ENCODE measurements at places on chromosomes 1 and 21.

DNA sequence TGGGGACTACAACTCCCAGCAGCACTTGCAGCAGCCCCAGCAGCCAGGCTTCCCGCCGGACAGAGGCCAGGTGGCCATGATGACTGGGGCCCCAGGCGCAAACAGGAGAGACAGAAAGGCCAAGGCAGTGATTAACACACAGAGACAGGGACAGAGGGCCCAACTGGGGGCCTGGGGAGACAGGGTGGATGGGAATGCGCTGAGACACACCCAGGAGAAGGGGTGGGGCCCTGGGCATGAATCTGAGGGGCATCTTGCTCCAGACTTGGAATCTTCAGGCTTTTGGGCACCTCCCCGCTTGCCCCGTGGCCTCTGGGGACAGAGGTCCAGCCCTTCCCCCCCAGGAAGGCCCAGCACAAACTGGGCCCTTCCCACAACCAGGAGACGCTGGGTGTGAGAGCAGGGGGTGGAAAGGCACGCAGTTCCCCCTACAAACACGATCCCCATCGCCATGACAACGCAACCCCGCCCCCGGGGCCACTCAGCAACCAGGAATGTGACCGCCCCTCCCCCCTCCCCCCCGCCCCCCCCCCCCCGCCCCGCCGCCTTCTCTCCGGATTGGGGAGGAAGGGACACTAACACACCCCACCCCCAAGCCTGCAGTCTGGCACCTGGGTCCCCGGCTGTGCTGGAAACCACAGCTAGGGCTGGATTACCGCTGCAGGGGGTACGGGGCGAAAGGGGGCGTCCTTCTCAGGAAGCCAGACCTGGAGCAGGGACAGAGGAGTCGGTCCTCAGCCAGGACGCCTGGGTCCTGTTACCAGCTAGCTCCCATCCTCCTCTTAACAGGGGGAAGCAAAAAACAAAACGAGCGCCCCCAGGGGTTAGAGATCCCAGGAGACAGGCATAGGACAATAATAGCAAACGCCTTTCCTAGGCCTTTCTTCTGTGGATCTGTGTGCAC is 4.5 kb downstream of the HDGF start:
- DNase-seq = peak; percentile 99

GRCh38 chr1:30572192-30572591 is 151.2 kb downstream of the MATN1 start:
- DNase-seq = no peak

DNA sequence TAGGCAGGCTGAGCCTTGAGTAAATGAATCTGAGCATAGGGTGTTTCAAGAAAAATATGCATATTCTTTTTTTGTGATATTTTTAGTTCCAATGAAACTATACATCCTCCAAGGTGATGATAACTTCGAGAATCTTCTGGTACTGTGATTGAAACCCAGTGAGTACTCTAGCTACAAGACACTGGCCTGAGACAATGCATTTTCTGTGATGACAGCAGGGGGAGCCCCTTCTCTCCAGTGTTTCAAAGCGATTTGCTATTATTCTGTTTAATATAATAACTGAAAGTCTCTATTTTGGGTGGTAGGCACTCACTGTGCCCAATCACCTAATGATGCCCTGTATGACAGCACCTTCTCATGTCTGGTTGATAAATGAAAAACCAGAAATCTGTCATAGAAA is 12.1 kb downstream of the IRF2BP2 start:
- no peak for DNase-seq

DNA sequence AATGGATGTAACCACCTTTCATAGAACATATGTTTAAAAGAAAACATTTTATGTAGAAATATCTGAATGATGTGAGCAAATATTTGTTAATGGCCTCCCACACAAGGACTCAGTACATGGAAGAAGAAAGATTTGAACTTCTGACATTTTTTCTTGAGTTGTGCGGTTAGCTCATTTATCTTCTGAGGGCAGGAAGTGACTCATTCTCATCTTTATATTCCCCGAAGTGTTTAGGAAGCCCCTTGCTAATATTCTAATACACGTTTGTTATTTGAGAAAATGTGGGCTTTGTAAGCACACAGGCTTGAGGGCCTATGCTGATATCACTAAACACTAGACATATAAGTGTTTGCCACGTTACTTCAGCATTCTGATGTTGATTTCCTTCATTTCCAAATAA is 392.5 kb upstream of the PTBP2 start:
- DNase-seq = no peak

DNA sequence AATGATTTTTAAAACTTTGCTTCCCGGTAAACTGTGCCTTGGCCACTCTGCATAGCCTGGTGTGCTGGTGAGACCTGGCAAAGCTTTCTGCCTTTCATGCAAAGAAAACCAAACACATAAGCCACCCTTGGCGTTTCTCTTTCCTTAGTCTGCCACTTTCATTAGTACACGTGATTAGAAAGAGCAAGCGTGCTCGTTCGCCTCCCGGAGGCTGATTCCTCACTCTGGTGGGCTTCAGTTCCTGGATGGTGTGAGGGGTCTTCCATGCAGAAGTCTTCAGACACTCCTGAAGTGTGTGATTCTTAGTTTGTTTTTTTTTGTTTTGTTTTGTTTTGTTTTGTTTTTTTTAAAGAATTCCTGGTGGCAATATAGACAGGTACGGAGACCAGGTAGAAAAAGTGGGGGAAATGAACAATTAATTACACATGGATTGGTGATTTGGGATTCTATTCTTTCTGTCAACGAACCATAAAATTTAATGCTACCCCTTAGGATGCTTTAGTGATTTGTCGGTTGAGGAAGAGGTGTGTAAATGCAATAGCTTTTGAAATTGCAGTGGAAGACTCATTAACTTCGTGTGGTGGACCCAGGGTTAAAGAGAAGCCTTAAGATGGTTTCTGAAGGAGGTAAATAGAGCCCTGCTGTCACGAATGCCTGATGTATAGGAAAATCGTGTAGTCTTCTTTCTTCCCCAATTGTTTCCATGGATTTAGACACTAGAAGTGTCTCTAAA is 2.1 kb downstream of the GALNT2 start:
- no peak for DNase-seq

DNA sequence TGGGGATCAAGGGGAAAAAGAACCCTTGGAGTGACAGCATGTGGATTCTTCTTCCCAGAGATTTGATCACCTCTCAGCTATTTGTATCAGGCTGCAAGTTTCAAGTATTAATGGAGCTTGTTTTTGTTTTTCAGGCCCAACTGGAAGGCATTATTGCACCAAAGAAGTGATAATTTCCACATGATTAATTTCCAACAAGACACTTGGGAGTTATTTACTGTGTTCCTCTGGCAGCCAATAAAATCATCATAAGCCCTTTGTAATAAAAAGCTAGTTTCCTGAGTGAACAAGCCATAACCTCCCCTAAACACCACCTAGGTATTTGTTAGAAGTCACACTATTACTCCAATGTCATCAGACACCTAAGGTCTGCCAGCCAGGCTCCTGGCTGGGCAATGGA is 8.2 kb downstream of the DNALI1 start:
- no peak for DNase-seq

DNA sequence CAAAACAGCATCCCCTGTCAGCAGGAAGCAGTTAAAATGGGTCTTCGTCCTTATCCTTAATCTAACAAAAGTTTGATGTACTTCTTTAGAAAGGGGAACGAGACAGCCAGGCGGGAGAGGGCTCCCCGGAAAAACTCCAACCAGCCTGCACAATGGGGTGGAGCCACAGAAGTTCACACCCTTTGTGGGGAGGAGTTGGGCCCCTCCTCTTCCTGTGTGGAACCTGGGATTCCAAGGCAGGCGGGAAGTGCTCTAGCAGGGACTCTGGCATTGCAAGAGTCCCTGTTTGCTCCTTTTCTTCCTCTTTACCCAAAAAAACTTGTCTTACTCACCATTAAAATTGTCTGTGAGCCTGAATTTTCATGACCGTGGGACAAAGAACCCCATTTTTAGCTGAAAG is 47.7 kb downstream of the FCRL5 start:
- no peak for DNase-seq

GRCh38 chr1:52786148-52786547 is 56.4 kb upstream of the ZYG11A start:
- no peak for DNase-seq

DNA sequence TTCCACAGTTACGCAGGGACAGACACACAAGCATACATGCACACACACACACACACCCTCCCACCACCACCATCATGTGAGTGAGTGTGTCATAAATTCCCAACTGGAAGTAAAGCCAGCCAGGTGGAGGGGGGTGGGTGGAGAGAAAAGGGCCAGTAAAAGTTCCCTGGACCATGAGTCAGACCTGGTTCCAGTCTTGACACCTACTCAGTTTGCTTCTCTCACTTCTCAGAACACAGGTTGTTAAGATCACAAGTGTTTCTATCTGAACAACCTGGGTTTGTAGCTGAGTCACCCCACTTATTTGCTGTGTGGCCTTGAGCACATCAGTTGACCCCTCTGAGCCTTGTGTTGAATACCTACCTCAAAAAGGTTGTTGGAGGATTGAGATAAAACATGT is 9.6 kb downstream of the EPHA10 start:
- no peak for DNase-seq

- DNase-seq = no peak
These were observed 2.4 kb downstream of the PEAR1 start for GRCh38 chr1:156895927-156896326.

GRCh38 chr21:24208562-24209260 is 1398.6 kb downstream of the MRPL39 start:
- DNase-seq = no peak

DNA sequence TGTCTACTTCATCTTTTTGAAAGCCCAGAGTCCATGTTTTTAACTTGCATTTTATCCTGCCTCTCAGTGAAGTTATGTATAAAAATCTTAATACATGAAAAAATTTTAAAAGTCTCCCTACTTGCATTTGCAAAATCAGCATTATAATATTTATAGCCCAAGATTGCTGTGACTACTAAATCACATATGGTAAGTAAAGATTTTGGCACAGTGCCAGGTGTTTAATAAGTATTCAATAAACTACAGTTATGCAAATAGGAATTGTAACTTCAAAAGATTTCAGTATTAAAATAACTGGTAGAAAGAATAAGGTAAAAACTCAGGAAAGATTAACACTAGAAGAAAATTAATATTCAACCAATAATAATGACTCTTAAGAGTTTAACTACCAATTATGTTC is 641.7 kb downstream of the LRRIQ3 start:
- no peak for DNase-seq

GRCh38 chr1:64453688-64454087 is 16.2 kb upstream of the CACHD1 start:
- DNase-seq = peak; percentile 34

- no peak for DNase-seq
These were observed 49.8 kb upstream of the H6PD start for GRCh38 chr1:9184749-9185148.

GRCh38 chr1:9690440-9691107 is 39.0 kb downstream of the PIK3CD start:
- DNase-seq = no peak

DNA sequence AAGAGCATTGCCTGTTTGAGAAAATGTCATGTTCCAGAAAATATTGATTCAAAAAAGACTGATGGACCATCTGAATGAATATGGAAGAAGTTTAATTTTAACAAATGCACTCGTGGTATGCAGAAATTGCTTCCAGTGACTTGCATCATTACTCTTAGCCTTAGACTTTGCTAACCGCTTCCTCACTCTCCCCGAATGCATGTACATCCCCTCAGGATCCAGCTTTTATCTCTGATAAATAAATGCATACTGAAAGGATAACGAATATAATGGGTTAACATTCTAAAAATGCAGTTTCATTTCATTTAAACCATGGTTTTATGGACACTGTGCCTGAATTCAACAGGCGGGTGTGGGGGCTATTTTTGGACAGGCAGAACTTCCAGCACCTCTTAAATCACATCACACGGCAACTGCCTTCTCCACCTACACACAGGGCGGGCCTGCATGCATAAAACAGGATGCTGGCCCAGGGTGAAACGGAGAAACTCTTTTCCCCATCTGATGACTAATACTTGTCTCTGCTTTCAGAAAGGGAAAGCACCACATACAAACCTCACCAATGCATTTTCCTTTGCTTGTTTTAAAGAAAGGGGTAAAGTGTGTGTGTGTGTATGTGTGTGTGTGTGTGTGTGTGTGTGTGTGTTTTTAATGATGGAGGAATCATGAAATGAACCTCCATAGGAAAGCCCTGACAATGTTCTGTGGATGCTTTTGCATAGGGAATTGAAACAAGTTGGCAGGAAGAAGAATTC is 48.7 kb downstream of the SPAG17 start:
- DNase-seq = no peak

DNA sequence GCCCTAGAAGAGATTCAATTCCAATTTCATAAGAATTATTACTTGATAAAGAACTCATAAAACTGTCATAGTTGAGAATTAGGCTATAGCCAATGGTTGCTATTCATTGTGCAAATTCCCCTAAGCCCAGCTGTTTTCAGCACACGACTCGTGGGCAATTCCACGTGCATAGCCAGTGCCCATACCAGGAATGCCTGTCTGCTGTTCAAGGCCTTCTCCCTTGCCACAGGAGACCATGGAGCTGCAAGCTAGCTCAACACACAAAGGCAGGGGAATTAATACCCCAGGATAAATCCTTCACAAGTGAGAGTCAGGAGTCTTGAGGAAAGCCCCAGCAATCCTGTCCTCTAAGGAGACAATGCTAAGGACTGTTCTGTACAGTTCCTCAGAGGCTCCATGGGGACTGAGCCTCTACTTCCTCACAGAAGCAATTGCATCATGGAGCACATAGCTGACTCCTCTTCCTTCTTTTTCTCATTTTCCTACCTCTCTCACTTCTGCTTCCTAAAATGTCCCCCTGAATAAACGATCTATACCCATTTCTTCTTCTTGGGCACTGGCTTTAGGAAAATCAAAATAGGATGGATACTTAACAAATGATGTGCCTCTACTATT is 19.1 kb upstream of the CHRM3 start:
- DNase-seq = no peak

- no peak for DNase-seq
These were observed 577 bp downstream of the IKBKE start for GRCh38 chr1:206470692-206471414.

GRCh38 chr1:167371030-167371429 is 147.3 kb downstream of the CD247 start:
- DNase-seq = no peak

DNA sequence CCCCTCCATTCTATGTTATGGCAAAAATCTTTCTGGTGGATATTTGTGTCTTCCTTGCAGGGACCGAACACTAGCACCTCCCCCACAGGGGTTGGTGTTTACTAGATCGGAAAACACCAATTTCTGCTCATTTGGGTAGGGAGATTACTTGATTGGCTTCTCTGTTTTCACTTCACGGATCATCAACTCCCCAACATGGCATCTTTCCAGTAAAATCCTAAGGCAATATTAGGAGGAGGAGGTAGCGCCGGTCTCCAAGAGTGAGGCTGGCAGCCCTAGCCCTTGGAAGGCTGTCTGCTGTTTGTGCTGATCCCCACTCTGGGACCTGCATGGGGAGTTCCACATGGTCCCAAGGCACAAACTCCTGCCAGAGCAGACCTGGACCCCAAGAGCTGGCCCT is 12.2 kb downstream of the VASH2 start:
- no peak for DNase-seq

- no peak for DNase-seq
These were observed 1.7 kb upstream of the COL18A1 start for GRCh38 chr21:45403133-45403824.

- DNase-seq = no peak
These were observed 47.0 kb upstream of the PTCH2 start for GRCh38 chr1:44890007-44890406.

- DNase-seq = no peak
These were observed 30.5 kb upstream of the FASLG start for GRCh38 chr1:172628401-172628800.

GRCh38 chr1:110687250-110687649 is 12.5 kb upstream of the KCNA3 start:
- no peak for DNase-seq
